ENCODE measurements at places on chromosomes 4 and X.

- DNase-seq = no peak
Measured at GRCh38 chrX:145825896-145826295, 8.3 kb downstream of the SLITRK2 start.

DNA sequence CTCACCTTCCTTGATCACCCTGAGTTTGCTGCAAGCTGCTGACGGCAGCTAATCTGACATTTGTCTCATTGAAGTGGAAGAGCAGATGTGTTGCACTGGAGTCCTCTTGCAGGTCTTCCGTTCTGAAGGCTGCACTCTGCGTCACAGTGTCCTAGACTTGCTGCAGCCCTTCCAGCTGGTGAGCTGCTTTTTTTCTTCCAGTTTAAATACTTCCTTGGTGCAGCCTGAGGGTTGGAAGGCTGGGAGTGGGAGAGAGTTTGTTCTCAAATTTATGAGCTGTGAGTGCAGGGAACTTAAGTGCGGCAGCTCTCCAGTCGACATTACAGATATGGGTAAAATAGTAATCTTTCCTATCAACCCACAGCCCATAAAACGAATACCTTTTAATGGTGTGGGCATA is 303.6 kb upstream of the FAT1 start:
- no peak for DNase-seq

DNA sequence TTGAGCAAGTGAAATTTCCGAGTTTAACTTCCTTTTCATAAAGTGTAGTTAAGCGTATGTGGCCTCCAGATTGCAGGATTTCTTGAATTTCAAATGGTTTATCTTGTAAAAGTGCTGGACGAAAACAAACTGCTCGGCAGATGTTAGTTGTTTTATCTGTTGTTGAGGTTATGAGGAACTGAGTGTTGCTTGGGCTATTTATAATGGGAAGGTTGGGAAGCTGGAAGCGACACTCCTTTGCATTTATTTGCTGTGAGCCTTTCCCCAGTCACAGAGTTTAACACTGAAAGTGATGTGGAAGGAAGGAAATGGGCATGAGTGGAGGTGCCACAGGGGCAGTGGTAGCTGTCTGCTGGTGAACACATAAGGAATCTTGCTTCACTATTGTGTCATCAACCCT is 284.9 kb downstream of the PCDH7 start:
- no peak for DNase-seq

- no peak for DNase-seq
Measured at GRCh38 chr4:41598580-41598979, 60.6 kb downstream of the LIMCH1 start.

DNA sequence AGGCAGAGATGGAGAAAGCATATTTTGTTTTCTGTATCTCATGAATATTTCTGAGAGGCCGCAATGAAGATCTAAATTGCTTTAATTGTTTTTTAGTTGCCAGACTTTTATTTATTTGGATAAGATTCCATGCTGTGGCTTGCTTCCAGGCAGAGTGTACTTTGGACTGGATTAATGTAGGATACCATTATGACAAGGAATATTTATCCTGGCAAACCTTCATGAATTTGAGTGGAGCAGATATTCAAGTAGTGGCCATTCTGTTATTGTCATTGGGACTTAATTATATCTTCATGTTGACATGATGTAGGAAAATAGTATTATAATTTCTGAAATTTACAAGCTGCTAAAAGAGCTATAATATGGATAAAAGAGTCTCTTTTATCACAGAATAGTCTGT is 182.9 kb downstream of the C4orf33 start:
- peak; percentile 53 for DNase-seq

- no peak for DNase-seq
Measured at GRCh38 chr4:156298230-156298629, 344.6 kb upstream of the CTSO start.
